ENCODE measurements at places on chromosomes 4 and X.

GRCh38 chr4:98638661-98639060 is 19.8 kb downstream of the TSPAN5 start:
- DNase-seq: no peak

DNA sequence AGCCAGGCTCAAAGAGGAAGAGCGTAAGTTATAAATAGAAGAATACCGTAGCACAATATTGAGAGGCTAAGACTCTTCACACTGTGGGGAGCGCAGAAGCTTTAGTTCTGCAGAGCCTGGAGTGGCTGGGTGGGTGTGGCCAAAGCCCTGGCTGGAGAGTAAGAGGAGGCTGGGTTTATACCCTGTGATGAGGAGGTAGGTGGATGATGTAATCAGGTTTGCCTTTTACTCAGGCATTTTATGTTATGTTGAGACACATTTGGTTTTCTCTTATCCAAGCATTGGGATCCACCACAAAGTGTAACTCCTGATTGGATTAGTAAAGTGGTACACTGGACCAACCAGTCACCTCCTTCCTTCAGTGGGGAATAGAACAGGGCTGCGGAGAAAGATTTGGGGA is 13.9 kb downstream of the CDS1 start:
- DNase-seq: no peak

DNA sequence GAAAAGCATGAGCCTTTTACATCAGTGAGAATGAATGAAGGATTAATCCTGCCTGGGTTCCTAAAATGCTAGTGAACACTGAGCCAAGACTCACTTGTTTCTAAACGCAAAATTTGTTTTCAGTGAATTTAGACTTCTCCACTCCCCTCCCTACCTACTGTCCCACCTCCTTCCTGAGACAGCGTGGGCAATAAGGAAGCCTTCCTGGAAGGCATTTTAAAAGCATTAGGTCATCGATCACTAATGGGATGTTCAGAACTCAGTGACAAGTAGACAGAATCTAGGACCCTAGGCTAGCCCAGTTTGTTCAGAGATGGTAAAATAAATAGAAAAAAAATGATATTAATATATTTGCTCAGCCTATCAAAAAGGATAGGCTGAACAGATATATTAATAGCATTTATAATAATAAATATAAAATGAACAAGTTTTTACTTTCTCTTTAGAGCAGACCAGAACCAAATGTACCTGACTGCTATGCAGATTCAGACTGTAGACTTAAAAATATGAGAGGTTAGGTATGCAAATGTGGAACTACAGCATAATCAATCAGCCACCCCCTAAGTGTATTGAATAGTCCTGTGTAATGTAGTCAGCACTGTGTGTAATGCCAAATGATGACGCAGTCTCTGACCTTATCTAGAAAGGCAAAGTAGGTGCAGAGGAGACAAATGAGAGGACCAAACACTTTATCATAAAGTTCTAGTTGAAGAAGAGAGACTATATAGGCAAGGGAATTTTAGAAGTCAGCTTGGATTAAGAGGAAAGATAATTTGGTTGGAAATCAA is 331.1 kb downstream of the GPAT3 start:
- DNase-seq: no peak

- DNase-seq: no peak
Measured at GRCh38 chr4:188082796-188083195, 26.6 kb downstream of the TRIML2 start.

- no peak for DNase-seq
Measured at GRCh38 chr4:17115583-17115982, 217.1 kb upstream of the LDB2 start.

DNA sequence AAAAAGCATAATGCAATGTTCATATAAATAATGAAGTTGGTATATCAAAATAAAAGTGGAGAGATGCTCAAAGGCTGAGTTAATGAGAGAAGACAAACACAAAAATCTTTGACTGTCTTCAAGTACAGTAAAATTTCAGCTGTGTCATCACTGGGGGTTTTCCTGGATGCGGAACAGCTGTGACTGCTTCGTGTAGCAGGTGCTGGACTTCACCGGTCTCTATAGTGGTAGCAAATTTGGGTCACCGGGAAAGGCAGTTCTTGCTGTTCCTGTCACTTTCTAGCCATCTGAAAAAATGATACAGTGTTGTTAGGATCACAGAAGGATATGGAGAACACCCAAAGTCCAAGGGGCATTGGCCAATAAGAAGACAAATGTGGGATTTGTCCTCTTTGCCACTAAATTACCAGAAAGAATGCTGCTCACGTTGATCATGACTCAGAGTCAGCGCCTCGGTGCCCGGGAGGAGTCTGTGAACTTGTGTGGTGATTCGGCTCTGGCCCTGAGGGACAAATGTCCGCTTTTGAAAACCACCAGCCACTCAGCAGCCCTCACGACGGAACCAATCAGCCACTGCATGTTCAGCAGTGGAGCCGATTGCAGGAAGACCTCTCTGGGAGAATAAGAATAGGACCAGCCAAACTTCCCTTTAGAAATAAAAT is 230.1 kb upstream of the FAT1 start:
- no peak for DNase-seq

DNA sequence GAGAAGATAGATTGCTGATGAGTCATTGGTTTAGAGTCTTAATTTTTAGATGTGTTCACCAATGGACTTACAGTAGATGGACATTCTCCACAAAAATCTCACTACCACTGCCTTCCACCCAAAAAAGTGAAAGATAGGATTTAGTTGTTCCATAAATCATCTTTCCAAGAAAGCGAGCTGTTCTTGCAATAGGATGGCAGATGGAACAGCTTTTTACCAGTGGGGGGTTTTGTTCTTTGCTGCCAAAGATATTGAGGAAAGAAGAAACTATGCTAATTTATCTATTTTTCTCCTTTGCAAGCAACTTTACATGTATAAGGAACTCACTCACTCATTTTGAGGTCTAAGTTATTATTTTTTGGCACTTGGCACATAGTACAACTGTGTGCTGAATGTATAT is 109.5 kb downstream of the ADGRL3 start:
- DNase-seq: no peak

DNA sequence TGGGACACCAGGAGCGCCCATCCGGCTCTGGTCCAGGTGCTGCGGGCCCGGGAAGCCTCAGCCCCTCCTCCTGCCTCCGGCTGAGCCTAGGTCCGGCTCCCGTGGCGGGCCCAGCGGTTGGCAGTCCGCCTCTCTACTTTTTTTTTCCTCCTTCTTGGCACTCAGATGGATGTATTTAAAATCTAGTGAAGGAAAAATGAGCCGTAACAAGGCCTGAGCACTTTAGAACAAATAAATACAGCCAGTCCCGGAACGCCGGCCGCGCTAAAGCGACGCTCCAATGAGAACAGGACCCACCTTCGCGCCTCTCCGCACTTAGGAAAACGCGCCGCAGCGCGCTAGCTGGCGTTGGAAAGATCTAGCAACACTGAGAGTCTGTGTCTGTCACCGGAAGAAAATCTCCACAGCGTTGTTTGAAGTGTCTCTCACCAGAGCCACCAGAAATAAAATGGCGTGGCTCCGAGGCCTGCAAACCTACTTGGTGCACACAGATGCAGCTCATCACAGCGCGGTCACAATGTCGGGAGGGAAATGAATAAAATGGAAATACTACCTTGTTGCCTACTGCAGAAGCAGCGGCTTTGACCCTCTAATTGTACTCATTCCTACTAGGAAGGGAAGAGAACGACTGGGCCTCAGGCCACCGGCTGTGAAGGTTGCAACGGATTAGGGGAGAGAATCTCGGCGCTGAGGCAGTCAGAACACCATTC is 4.7 kb downstream of the NEUROG2 start:
- no peak for DNase-seq

DNA sequence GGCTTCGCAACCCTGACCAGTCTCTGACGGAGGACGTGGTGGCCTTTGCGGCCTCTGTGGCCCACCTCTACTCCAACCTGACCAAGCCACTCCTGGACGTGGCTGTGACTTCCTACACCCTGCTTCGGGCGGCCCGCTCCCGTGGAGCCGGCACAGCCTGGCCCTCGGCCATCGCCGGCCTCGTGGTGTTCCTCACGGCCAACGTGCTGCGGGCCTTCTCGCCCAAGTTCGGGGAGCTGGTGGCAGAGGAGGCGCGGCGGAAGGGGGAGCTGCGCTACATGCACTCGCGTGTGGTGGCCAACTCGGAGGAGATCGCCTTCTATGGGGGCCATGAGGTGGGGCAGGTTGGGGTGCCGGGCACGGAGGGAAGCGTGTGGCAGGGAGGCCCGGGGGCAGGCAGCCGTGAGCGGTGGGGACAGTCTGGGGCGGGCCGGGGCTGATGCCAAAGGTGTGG is 1.2 kb downstream of the ABCD1 start:
- DNase-seq: no peak

DNA sequence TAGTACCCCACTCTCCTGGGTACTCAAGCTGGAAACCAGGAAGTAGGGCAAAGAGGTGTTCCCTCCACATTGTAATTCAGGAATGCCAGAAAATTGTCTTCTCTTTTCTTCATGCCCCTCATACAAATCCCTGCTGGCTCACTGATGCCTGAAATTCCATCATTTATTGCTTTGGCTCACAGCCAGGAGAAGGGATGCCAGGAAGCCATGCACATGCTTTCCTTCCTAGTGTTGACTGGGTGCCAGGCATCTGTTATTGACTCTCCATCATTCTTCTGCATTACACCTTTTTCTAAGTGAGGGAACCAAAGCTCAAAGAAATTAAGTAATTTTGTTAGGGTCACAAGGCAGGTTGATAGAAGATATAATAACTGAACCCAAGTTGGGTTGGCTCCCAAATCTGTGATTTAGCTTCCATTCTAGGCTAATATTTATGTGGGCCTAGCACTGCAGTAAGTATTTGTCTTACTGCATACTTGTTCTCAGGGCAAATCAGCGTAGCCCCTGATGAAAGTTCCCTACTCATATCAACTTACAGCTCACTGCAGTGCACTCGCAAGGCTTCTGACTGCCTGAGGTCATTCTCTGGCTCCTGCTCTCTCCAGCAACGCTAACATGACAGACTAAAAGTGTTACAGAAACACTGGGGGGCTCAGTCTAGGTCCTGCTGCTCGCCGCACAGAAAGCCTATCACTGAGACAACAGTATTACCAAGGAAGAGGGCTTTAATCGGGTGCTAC is 89.0 kb downstream of the TRAPPC11 start:
- DNase-seq: no peak

- DNase-seq: no peak
Measured at GRCh38 chr4:16218950-16219349, 7.3 kb downstream of the TAPT1 start.

DNA sequence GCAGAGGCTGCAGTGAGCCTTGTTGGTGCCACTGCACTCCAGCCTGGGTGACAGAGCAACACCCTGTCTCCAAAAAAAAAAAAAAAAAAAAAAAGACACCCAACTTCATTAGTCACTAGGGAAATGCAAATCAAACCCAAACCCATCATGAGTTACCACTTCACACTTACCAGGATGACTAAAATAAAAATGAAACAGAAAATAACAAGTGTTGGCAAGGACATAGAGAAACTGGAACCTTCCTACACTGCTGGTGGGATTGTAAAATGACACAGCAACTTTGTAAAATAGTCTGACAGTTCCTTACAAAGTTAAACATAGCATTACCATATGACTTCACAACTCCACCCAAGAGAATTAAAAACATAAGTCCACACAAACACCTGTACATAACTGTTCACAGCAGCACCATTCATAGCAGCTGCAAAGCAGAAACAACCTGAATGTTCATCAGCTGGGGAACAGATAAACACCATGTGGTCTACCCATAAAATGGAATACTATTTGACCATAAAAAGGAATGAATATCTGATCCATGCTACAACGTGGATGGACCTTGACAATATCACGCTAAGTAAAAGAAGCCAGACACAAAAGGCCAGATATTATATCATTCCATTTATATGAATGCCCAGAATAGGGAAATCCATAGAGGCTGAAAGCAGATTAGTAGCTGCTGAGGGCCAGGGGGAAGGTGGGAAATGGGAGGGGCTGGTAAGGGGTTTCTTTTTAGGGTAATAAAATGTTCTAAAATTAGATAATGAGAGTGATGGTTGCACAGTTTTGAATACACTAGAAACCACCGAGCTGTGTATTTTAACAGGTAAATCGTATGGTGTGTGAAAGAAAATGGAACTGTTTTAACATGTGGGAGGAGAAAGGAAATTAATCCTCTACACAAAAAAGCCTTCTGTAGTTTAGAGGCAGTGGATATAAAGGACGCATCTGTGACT is 18.3 kb downstream of the CD99L2 start:
- no peak for DNase-seq

DNA sequence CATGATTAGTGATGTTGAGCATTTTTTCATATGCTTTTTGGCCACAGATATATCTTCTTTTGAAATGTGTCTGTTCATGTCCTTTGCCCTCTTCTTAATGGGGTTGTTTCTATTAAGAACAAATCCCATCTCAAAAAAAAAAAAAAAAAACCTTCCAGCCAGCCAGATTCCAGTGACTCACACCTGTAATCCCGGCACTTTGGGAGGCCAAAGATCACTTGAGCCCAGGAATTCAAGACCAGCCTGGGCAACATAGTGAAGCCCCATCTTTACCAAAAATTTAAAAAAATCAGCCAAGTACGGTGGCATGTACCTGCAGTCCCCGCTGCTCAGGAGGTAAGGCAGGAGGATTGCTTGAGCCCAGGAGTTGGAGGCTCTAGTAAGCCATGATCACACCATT is 5.1 kb downstream of the RAB33B start:
- no peak for DNase-seq

GRCh38 chr4:76226418-76226817 is 12.8 kb upstream of the SCARB2 start:
- no peak for DNase-seq

GRCh38 chr4:7894677-7895181 is 44.9 kb downstream of the AFAP1 start:
- no peak for DNase-seq

DNA sequence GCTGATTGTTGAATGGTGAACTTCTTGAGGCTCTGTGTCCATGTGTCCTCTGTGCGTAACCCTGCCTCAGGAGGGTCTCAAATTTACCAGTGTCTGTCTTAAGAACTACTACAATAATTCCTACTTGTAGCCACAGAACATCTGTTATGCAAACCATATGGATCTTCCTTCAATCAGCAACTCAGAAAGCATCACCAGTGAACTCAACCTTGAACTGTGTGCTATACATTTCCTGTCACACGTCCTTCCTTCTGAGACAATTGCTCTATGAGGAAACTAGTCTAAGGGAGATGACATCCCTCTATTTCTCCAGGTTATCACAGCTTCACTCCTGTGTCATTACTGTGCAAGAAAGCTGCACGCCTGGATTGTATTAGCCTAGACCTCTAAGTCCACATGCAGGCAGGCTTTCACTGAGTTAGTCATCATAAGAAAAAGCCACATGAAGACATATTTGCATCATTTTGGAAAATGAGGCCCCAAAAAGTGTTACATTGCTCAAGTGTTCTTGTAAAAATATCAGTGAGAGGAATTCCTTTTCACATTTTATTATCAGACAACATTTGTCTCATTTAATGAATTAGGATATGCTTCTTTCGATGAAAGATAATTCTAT is 157.8 kb downstream of the AFF2 start:
- no peak for DNase-seq

GRCh38 chr4:95637043-95637600 is 88.3 kb upstream of the UNC5C start:
- no peak for DNase-seq

All from activated CD4-positive, CD25-positive, alpha-beta regulatory T cell (primary cell).